ENCODE measurements at places on chromosomes 7 and 10.

DNA sequence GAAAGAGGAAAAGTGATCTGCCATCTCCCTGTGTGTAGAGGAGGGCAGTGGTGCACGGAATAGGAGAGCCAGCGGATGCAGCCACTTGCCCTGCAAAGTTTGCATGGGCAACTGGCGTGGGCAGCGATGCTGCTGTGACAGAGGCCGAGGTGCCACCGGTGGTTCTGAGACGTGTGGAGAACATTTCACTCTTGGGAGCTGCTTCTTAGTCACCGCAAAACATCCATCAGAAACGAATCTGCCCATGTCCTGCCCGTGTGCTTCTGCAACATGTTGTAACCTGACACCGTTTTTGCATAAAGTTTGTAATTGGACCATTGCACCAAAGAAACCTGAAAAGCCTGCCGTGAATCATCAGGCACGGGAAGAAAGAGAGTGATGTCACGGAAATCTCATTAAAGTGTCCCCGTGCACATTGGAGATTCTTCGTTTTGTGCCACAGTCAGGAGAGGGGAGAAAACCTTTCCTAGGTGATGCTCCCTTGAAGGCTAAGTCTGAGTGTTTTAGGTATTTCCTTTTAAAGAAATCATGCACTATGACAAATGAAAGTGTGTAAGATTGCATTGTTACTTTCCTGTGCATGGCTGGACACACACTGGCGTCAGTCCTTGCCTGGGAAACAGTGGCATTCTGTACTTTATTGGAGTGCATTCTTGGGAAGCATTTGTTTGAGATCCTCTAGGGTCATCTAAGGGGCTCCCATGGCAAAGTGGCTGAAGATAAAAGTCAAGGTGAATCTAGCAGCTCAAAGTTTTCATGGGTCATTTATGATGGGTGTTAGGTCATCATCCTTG lies 302.6 kb downstream of the KLF6 start:
- DNase-seq, result no peak

DNA sequence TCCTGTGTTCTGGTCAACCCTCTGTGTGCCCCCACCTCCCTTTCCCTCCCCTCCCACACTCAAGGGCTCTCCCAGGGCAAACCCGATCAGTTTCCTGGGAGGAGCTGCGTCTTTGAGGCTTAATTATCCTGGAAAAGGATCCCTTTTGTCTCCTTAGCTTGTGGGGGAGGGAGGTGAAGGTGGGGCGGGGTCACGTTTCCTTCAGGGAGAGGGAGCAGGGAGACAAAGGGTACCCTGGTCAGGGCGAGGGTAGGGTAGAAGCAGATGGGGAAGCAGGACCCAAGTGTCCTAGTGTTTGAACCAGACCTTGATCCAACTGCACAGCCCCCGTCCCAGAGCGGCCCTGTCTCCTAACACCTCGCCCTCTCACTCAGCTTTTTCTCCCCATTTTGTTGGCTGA lies 90.1 kb downstream of the HIF1AN start:
- no peak for DNase-seq

DNA sequence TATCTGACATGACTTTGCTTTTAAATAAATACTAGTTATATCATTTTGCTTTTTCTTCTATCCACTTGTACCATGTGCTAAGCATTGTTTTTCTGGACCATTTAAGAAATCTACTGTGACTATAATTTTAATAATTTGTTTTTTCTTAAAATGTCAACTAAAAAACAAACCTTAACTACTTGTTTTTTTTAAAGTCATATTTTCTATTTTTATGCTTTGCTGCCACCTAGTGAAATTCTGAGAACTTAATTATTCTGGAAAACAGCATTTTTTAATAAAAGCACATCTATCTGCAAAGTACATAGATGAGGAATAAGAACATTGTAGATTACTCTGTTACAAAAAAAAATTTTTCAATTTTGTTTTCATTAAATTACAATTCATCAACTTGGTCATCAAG lies 47.4 kb downstream of the ORC5 start:
- peak; percentile 16 for DNase-seq

DNA sequence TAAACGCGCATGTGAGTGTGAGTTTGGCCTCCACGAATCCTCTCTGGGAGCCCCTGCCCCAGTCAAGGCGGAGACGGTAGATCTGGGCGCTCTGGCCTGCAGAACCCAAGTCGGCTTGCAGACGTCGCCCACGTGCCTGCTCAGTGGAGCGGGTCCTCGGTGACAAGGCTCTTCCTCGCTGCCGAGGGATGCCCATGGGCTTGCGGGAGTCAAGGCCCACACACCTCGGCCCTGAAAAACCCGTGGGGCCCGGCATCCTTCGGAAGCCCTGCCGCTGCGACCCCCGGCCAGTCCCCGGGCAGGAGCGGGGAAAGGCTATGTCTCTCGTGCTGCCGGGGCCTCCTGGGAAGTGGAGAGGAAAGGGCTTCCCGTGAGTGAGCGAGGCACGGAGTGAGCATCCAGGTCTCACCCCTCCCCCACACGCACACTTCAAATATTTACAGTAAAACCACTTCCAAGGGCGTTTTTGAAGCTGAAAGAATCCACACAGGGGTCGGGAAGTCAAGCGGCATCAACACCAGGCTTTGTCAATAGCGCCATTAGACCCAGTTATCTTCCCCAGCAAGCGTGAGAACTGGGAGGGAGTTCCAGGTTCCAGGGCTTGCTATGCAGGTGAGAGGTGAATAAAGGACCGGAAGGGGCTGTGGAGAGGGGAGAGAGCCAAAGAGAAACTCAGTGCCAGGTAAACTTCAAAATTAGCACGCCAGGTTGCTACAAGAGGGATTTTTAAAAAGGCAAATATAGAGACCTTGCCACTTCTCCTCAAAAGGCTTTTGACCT lies 1.1 kb upstream of the MNX1 start:
- no peak for DNase-seq

GRCh38 chr10:113960617-113961181 lies 83.0 kb upstream of the ADRB1 start:
- peak; percentile 73 for DNase-seq

GRCh38 chr7:105768117-105768516 lies 108.3 kb downstream of the ATXN7L1 start:
- DNase-seq, result no peak

DNA sequence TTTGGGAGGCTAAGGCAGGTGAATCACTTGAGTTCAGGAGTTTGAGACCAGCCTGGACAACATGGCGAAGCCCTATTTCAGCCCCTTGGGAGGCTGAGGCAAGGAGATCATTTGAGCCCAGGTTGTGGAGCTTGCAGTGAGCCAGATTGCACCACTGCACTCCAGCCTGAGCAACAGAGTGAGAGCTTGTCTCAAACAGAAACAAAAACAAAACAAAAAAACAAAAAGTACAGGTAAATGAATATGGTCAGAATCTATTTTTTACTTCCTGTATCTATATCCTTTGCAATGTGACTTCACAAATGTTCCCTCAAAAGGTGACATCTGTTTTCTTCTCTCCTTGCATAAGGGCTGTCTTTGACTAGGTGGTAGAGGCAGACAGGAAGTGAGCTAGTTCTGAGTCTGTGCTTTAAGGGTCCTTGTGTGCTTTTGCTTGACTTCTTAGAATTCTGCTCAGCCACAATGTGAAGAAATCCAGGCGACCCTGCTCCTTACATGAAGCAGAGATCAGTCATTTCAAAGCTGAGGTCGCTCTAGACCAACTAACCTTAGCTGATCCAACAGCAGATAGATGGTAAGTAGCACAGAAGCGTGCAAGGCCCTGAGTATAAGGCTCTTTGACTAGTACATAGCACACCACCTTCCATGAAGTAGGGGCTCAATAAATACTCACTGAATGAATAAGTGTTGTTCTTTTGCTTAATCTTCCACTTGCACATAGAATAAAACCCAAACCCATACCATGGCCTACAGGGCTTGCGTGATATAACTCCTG lies 423.2 kb upstream of the PCDH15 start:
- DNase-seq, result no peak
